Stimulated activated CD4-positive, alpha-beta T cell treated with anti-CD3 and anti-CD28 coated beads, Interleukin-2, amount 100 ng/mL, for 24 hours (primary cell): ENCODE measurements at places on chromosomes 2 and 18.

- no peak for DNase-seq
Measured at GRCh38 chr18:77560341-77560992, 310.8 kb downstream of the GALR1 start.

DNA sequence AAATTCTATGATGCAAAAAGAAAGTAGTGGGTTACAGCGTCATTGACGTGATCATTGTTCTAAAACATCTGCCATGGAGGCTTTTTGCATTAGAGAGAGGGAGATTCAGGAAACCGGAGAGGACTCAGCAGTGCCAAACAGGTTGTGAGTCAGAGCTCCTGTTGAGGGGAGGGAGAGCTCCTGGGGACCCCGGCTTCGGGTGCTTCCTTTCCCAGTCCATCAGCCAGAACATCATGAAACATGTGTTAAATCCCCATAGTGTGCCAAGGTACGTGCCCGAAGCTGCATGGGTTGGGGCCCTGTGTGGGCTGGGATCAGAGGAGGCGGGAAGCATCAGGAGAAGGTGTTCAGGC lies 791 bp upstream of the CYRIA start:
- no peak for DNase-seq

DNA sequence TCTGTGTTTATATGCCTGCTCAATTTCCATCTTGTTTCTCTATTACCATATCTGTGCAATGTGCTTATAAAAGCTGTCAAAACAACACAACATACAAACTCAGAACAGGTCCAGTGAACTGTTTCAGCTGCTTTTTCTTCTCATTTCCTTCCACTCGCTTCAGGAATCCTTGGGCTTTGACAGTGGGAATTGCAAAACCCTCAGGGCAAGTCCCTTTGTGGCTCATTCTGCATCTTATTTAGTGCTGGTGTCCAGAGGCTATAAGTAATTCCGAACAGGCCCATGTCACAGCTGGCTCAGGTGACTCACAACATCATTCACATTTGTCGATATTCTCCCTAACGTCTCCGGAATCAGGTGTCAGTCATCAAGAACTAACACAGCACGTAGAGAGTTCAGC lies 309.9 kb upstream of the ZNF521 start:
- no peak for DNase-seq

DNA sequence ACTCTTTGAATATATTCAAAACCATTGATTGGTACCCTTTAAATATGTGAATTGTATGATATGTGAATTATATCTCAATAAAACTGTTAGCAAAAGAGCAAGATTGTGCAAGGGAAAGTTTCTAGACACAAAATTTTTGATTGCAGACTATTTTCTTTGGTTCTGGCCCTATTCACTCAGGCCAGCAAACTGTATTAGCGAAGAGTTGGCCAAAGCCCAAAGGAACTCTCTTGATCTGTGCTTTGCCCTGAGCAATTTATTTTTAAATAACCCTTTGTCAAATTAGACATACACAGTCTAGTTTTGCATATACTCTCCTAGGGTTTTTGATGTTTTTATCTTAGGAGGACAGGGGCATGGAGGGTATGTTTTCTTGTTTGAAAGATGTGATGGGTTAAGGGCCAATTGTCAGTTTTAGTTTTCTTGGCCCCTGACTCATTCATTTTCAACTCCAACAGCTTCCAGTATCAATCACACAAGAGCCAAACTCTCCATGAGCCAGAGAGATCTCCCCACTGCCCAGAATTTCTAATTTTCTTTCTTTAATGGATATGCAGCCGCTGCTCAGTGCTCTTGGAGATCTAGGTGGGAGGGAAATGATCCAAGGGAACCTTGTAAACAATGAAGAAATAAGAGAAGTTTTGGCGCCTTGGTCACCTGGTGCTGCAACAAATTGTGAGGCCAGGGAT lies 231.5 kb downstream of the SRBD1 start:
- no peak for DNase-seq

GRCh38 chr2:28322051-28322450 lies 70.6 kb upstream of the FOSL2 start:
- DNase-seq: no peak

GRCh38 chr2:218799990-218800389 lies 18.0 kb downstream of the CYP27A1 start:
- no peak for DNase-seq
